Skeletal muscle tissue (tissue), 5 donors: ENCODE measurements at places on chromosomes 1 and 21. TPM values are rescaled to one million over a fixed set of nuclear protein-coding genes. Genes with fewer than 3 reads are reported as not detected.

Gene FOXO6
- 2.6 TPM for total RNA-seq

Gene MAP3K21
- 0.52 TPM for total RNA-seq

Gene LRRC39
- total RNA-seq, result 164 TPM

Gene ALX3
- total RNA-seq, result not detected

Gene GPBP1L1
- 69.9 TPM for total RNA-seq

Gene BMP8B
- total RNA-seq, result 1.0 TPM

Gene RGS18
- total RNA-seq, result 0.52 TPM

Gene CLEC20A
- not detected for total RNA-seq

Gene SPRR2G
- not detected for total RNA-seq

Gene INSRR
- 0.52 TPM for total RNA-seq

Gene A3GALT2
- total RNA-seq, result not detected

Gene LRRC3
- 0.52 TPM for total RNA-seq

Gene KRTAP13-4
- total RNA-seq, result not detected

Gene ILDR2
- total RNA-seq, result 2.6 TPM

Gene ACTA1
- 2,324 TPM for total RNA-seq

Gene DNASE2B
- not detected for total RNA-seq

Gene EPRS1
- 88.2 TPM for total RNA-seq

Gene FAM72A
- 1.0 TPM for total RNA-seq

Gene CRP
- total RNA-seq, result not detected

Gene FCRL2
- not detected for total RNA-seq

Gene SIPA1L2
- total RNA-seq, result 53.2 TPM

Gene LIN9
- 6.8 TPM for total RNA-seq

Gene UMODL1
- not detected for total RNA-seq
